Pancreas (tissue), 10 donors: ENCODE measurements at places on chromosomes 5 and 9.

- no peak for DNase-seq
These were observed 13.6 kb downstream of the TMEM268 start for GRCh38 chr9:114624677-114625076.

GRCh38 chr9:35790025-35790384, 1.4 kb upstream of the NPR2 start:
- DNase-seq = no peak

DNA sequence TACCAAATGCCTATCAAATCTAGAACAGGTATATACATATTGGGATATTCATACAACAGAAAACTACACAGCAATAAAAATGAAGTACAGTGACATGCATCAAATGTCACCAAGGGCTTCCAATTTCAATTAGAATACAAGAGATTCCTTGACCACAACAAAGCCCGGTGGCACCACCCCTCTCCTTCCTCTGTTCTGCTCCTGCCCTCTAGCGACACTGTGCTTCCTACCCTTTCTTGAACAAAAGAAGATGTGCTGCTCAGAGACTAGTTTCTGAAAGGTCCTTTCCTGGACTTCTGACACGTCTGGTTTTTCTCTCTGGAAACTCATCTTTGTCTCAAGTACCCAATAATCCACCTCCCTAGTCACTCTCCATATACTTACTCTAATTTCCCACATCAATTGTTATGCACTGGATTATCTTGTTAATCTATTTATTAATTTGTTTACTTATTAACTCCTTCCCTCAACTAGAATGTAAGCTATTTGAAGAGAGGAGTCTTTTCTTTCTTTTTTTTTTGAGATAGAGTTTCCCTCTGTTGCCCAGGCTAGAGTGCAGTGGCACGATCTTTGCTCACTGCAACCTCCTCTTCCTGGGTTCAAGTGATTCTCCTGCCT, 70.4 kb upstream of the CTSV start:
- peak; percentile 31 for DNase-seq

GRCh38 chr9:89952401-89952800, 347.6 kb downstream of the GADD45G start:
- DNase-seq = no peak

GRCh38 chr5:143213231-143213850, 190.1 kb downstream of the NR3C1 start:
- no peak for DNase-seq
